Smooth muscle cell of the pulmonary artery (primary cell): ENCODE measurements at places on chromosomes 13 and 19. TPM values are rescaled to one million over a fixed set of nuclear protein-coding genes. Genes with fewer than 3 reads are reported as not detected.

CPAMD8 gene
- 0.20 and 1.6 TPM in 2 replicates for total RNA-seq

SWSAP1 gene
- total RNA-seq = 0.50 and 0.65 TPM in 2 replicates

GNG14 gene
- total RNA-seq = not detected in 2 replicates

CEACAM1 gene
- not detected in 2 replicates for total RNA-seq

LILRA1 gene
- total RNA-seq = not detected in 2 replicates

LIM2 gene
- total RNA-seq = not detected in 2 replicates

IFNL1 gene
- not detected in 2 replicates for total RNA-seq

LYPD3 gene
- not detected in 2 replicates for total RNA-seq

IGFL3 gene
- total RNA-seq = not detected in 2 replicates

ONECUT3 gene
- total RNA-seq = not detected in 2 replicates

SLC6A16 gene
- 0.13 and 0.33 TPM in 2 replicates for total RNA-seq

PABPC3 gene
- total RNA-seq = 0.10 and 0.13 TPM in 2 replicates

RASL11A gene
- total RNA-seq = 5.7 and 6.3 TPM in 2 replicates

SHD gene
- not detected in 2 replicates for total RNA-seq

CGB2 gene
- not detected in 2 replicates for total RNA-seq

GPX4 gene
- 171 and 174 TPM in 2 replicates for total RNA-seq

RNF225 gene
- total RNA-seq = 0.13 TPM in 1 of 2 replicates, not detected in the other

SIGLEC12 gene
- not detected in 2 replicates for total RNA-seq

GPC5 gene
- 0.07 and 0.13 TPM in 2 replicates for total RNA-seq

GDF15 gene
- total RNA-seq = 78.5 and 124 TPM in 2 replicates

SYDE1 gene
- 42.7 and 48.6 TPM in 2 replicates for total RNA-seq

ZNF560 gene
- 0.33 and 1.1 TPM in 2 replicates for total RNA-seq

TYROBP gene
- not detected in 2 replicates for total RNA-seq

GAMT gene
- 26.1 and 38.8 TPM in 2 replicates for total RNA-seq

JAK3 gene
- total RNA-seq = 7.1 and 8.9 TPM in 2 replicates
